ENCODE measurements at places on chromosomes 4 and X.

DNA sequence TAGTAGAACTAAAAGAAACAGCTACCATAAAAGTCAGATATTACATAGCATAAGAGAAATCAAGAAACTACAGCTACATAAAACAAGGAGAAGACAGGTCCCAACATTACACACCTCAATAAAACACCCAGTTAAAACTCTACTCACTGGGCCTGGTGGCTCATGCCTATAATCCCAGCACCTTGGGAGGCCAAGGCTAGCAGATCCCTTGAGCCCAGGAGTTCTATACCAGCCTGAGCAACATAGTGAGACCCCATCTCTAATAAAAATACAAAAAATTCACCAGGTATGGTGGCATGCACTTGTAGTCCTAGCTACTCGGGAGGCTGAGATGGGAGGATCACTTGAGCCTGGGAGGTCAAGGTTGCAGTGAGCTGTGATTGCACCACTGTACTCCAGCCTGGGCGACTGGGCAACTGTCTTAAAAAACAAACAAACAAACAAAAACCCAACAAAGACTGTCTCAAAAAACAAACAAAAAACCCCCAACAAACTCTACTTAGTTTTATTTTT lies 15.2 kb upstream of the TXLNG start:
- no peak for DNase-seq

DNA sequence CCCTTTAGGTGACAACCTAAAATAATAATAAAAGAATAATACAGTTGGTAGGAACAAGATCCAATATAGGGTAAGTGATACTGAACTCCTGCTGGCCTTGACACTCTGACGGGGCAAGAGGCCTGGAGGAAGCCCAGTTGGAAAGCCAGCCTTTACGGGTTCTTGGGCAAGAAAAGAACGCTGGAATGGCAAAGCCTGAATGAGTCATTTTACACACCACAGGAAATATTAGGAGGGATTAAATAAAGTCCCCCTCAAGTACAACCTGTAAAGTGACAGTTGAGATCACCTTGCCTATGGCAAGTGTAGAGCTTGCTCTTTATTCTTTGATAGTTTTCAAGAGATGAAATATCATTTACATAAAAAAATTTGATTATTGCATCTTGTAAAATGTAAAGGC lies 244.5 kb upstream of the TLL1 start:
- DNase-seq, result no peak

DNA sequence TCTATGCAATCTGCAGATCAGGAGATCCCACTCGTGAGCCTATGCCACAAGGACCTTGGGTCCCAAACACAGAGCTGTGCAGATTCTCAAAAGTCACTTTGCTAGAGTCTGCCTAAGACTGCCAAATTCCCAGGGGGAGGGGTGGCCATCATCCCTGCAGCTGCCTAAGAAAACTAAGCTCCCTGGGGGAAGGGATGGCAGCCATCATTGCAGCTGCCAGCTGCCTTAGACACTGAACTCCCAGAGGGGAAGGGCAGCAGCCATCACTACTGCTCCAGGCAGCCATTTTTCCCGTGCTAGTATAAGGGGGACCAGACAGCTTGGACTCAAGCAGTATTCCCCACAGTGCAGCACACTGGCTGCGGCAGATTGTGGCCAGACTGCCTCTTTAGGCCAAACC lies 156.9 kb downstream of the NKX6-1 start:
- DNase-seq, result no peak

- no peak for DNase-seq
Observed at GRCh38 chr4:10606483-10607155, 77.9 kb downstream of the CLNK start.

- no peak for DNase-seq
Observed at GRCh38 chr4:120730777-120731320, 191.7 kb downstream of the PRDM5 start.

DNA sequence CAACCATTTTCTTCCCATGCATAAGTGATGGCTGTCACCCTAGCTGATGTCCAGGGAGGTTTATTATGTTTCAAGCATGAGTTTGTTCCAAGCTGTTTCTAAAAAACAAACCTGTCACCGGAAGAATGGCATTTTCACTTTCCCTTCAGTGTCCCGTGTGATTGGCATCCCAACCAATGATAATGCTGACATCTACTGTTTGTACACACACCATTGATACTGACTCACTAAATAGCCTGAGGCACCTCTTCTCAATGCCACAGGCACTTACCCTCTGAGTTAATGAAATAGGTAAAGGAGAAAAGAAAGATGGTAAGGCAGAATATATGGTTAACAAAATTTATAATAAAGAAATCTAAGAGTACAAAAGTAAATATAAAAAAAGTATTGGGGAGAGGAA lies 23.1 kb upstream of the VCX2 start:
- DNase-seq, result no peak
